ENCODE measurements at places on chromosomes 3 and 15.

- peak; percentile 98 for DNase-seq
Measured at GRCh38 chr3:170869645-170870593, at the start of gene RPL22L1. TSS of gene RPL22L1 (minus strand) at chr3:170870195. CDS start at chr3:170870167, 28 bp downstream.

DNA sequence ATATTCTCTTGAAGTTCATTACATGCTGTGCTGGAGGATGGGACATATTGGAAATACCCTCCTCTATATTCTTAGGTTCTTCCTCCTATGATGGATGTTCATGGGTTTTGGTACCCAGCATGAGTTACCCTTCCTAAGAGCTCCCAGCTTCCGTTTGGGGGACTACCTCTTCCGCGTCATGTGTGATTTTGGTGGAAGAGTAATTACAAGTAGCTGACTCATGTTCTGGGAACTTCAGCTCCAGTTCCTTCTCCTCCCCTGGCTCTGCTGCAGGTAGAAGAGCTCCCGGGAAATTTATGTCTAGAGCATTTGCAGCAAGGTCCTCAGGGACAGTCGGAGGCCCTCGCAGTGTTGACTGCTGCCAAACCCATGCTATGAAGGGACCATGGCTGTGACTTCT, 208.8 kb upstream of the IL12A start:
- no peak for DNase-seq

GRCh38 chr3:105154692-105155091, 212.0 kb upstream of the ALCAM start:
- no peak for DNase-seq

GRCh38 chr3:140541975-140542653, 135.8 kb upstream of the TRIM42 start:
- DNase-seq: no peak

DNA sequence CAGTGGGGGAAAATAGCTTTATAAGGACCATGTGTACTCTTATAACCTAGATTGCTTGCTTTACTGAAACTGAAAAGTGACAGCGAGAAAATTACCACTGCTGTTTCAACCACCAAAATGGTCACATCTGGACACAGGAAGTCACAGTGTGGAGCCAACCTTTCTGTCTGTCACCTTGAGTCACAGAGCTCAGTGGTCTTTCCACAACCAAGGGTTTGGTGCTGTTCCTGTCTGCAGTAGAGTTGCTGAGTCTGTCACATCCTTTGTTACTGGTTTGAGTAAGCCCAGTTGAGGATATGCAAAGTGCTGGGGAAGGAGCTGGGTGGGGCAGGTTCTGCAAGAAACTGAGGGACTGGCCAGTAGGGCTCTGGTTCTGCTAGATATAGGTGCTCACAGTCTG, 139.1 kb upstream of the EIF1B start:
- no peak for DNase-seq

- no peak for DNase-seq
Measured at GRCh38 chr3:94360987-94361386, 298.1 kb downstream of the NSUN3 start.

GRCh38 chr15:83207009-83207659, 489 bp downstream of the HDGFL3 start:
- peak; percentile 13 for DNase-seq

DNA sequence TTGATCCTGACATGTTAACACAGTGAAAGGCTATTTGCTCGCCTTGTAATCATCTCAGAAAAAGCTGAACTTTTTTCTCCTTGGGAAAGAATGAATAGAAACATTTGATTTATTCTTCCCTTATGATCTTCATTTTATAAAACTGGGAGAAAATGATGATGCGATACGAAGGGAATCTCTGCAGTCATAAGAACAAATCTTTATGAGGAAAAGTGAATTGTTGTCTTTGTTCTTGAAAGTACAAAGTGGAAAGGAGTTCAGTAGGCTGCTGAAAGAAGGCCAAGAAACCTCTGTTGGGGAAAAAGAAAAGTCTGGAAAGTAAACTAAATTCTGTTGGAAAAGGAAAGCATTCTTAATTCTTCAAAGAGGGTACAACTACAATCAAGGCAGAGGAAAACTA, 248.8 kb downstream of the NSUN3 start:
- no peak for DNase-seq

DNA sequence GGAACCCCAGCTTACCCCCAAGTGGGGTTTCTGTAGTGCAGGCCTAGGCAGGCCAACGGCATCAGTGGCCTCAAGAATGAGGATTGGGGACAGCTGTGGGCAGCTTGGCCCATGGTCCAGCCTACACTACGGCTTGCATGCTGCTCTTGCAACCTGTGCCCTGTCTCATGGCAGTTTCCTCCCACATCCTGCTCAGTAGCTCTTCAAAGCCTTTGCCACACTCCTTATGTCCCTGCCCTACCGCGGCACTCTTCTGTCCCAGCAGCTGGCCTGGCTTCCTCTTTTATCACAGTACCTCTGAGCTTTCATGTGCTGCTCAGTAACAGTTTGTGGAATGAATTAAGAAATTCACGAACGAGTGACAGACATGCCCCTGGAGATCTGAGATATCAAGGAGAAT, 431.0 kb downstream of the EPHB1 start:
- DNase-seq: no peak

DNA sequence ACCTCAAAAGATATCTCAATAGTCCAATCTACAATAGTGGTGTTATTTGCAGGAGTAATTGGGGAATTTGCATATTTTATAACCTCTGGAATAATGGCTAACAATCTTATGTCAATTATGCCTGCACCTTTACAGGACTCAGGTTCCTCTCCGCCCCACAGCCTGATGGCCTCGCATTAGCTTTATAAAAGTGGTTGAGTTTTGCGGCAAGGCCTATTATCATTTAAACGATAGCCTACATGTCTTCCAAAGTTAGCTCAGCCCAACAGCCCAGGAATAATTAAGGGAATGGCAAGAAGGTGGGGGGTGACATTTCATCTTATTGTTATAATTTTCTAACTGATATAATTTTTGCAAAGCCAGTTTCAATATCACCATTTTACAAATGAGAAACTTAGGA, 97.3 kb downstream of the RTP4 start:
- DNase-seq: no peak

- no peak for DNase-seq
Measured at GRCh38 chr3:58084166-58084565, 75.9 kb downstream of the FLNB start.

DNA sequence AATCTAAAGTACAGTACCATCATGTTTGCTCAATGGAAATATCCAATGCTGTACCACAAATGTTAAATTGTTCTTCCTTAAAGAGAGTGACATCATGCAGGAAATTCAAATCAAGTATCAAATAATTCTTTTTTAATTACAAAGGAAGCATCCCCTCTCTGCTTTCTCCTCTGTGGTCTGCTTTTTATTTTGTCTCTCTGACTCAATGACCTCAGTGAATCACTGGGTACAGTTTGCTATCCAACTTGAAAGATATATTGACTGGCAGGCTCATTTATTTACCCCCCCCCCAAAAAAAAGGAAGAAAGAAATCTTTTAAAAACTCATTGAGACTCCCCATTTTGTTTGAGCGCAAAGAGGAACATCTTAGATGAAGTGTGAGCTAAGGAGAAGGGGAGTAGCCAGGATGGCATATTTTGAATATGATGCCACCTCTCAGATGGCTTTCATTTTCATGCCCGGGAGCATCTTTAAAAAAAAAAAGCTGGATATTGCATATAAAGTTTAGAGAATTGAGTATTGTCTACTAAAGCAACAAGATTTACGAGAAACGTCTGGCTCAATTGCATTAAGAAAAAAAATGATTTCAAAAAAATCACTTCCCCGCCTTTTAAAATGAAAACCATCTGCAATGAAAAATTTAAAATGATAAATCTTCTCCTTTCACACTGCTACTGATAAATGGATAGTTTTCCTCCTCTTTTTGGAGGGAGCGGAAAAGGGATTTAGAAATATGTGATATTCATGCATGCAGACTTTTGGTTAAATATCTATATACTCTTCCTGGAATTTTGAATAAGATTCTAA, 307.1 kb upstream of the DPH6 start:
- DNase-seq: no peak

- no peak for DNase-seq
Measured at GRCh38 chr3:187011915-187012314, 81.6 kb downstream of the ST6GAL1 start.

GRCh38 chr15:97459771-97460170, 500.7 kb upstream of the ARRDC4 start:
- DNase-seq: no peak

DNA sequence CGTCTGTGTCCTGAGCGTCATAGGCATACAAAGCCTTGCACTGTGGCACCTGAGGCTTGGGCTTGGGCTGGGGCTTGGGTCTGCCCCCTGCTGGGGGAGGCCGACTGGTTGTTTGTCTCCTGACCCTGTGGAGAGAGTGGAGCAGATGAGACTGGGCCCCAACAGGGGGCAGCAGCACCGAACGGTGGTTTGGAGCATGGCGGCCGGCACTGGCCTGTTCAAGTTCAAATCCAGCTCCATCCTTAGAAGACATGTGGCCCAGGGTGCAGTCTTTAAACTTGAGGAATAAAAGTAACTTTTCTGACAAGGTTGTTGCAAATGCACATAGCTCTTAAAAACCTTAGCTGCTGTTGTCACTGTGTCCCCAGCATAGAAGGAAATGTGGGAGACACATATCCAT, 33.3 kb downstream of the CCNB2 start:
- DNase-seq: peak; percentile 66

DNA sequence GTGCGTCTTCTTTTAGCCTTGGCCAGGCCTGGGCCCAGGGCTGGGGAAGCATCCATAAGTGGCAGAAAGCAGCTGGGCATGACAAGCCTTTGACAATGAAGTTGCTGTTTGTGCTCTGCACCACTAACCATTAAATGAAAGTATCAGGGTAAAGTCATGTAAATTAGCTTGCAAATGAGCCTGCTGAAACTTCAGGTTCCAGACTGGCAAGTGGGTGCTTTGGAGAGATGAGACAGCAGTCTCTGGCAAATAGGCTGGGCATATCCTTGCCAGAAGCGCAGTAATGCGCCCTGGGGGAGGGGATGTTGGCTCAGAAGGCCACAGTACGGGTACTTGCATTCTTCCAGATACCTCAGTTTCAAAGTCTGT, 40.7 kb downstream of the RAB6B start:
- DNase-seq: no peak

DNA sequence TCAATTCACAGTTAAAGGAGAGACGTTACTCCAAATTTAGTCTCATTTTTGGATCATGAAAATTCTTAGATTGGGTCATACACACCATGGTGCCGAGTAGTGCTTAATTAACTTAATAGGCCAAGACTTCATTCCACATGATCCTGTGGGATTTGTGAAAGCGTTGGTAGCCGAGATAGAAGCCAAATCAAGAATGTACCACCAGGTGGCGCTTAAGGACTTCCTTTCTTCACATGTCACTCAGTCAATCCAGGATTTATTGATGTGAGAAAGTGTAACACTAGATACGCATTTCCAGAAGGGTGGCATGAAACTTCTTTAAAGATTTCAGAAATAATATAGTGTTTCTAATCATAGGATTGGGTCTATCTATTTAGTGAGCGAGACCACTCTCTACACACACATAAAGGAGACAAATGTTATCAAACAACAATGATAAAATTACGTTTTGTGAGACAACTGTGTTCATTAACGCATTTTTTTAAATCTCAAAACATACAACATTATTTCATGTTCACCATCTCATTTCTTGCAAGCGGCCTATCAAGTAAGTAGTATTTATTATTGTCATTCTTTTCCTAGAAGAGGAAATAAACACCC, 436.1 kb downstream of the CHL1 start:
- DNase-seq: peak; percentile 6

DNA sequence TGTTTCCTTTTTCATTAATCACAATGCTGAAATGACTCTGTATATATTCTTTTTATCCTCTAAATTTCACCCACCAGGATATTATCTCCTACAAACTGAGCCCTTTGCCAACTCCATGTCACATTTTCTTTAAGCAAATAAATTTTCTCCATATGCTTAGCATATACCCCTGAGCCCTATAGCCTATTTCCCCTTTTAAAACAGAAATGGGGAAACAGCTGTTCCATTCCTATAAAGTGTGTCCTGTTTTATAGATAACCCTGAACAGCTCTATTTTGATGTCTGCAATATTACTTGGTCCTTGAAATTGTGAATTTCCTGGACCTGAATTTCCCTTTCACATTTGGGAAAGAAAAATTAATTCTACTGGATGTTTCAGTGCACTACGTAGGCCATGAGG, 15.6 kb upstream of the FILIP1L start:
- no peak for DNase-seq

GRCh38 chr3:44833394-44833793, 28.3 kb upstream of the TMEM42 start:
- no peak for DNase-seq

GRCh38 chr15:94747510-94747909, 516.1 kb downstream of the MCTP2 start:
- no peak for DNase-seq

GRCh38 chr3:27271890-27272289, 97.3 kb downstream of the NEK10 start:
- no peak for DNase-seq

- no peak for DNase-seq
Measured at GRCh38 chr3:11020764-11021163, 28.2 kb downstream of the SLC6A1 start.

GRCh38 chr3:101069901-101070798, 76.9 kb upstream of the ABI3BP start:
- DNase-seq: peak; percentile 27

DNA sequence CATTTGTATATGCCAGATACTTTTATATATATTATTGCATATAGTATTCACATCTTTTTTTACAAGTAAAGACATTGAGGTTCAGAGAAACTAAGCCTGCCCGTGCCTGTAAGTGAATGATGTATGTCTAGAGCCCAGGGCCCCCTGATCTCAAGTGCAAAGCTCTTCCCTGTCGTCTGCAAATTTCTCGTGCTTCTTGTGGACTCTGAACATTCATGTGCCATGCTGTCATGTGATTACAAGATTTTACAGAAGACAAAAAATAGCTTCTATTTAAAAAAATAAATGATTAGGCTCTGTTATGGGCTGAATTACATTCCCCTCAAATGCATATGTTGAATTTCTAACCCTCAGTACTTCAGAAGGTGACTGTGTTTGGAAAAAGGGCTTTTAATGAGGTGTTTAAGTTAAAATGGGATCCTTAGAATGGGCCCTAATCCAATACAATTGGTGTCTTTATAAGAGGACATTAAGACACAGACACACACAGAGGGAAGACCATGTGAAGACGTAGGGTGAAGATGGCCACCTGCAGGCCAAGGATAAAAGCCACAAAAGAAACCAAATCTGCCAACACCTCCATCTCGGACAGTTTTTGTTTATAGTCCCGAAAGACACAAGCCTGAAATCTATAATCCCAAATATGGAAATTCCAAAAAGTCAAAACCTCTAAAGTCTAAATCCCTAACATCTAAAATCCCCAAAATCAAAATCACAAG, 3.9 kb upstream of the MASP1 start:
- no peak for DNase-seq

DNA sequence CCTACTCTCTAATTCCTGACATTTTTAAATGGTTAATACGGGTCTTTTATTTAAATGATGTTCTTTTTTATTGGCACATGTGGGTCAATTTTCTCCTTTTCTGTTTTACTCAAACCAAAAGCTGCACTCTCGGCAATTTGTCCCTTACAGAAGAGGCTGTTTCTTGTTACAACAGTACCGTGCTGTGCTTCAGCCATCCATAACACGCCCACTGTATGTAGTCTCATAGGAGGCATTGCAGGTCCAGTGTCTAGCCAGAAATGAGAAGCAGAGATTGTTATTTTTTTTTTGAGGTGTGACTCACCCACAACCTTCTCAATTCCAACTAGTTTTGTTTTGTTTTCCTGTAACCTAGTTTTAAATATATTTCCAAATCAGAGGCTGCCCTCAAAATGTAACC, 164.6 kb downstream of the GMNC start:
- no peak for DNase-seq

Measured in T-helper 1 cell (primary cell).